ENCODE measurements at places on chromosomes 12 and 14.

GRCh38 chr12:64744422-64745258 lies 14.6 kb downstream of the GNS start:
- no peak for DNase-seq

DNA sequence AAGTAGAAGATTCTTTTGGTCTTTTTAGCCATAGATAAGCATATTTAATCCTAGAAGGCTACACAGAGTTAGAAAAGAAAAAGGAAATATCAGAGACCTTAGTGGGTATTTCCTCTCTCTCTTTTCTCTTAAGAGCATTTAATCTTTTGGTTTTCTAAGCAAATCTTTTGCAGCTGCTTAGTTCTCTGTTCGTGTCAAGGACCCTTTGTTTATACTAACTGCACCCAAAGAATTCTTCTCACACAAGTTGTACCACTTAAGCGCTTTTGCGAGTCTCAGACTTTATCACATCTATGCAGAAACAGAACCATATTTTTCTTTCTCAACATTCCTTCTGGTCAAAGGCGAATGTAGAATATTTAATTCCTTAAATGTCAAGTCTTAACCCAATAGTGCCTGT lies 17.9 kb upstream of the NID2 start:
- DNase-seq = no peak

GRCh38 chr12:62301799-62302133 lies 41.6 kb downstream of the USP15 start:
- DNase-seq = no peak

DNA sequence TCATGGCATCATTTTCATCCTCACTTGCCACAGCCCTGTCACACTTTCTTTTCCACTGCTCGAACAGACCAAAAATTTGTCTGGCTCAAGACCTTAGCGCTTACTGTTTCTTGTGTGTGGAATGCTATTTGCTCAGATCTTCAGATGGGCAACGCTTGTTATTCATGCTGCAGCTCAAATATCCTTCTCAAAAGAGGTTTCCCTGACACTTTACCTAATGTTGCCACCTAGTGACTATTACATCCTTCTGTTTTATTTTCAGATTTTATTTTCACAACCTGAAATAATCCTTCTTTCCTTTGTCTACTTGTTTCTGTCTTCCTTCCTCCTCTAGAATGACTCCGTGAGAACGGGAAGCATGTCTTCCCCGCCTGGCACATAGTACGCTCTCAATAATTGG lies 5.6 kb downstream of the FBXO33 start:
- DNase-seq = no peak

DNA sequence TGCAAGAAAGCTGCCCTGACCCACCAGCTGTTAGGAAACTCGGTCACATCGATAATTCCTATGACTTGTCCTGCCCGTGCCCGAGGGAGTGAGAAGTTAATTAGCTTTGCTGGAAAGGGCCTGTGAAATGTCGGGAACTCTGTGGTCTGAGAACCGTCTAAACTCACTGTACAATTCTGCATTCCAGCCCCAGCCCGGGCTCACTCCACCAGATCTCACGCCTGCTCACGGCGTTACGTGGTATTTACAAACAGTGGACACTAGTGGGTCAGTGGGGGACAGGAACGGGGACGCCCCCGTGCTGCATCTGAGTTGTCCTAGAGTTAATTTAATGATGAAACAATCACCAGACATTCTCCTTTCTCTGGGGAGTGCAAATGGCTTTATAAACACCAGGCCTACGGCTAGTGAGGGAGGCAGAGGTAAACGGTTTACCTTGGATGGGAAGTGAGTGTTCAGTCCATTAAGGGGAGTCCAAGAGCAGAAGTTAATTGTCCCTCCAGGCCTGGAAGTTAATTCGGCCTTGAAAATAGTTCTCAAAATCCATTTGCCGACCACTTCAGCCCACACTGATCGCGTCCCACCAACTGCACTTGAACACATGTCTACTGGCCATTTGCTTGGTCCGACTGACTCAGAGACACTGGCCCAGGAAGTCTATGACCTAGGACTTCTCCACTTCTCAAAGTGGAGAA lies 93.5 kb upstream of the MED13L start:
- no peak for DNase-seq

DNA sequence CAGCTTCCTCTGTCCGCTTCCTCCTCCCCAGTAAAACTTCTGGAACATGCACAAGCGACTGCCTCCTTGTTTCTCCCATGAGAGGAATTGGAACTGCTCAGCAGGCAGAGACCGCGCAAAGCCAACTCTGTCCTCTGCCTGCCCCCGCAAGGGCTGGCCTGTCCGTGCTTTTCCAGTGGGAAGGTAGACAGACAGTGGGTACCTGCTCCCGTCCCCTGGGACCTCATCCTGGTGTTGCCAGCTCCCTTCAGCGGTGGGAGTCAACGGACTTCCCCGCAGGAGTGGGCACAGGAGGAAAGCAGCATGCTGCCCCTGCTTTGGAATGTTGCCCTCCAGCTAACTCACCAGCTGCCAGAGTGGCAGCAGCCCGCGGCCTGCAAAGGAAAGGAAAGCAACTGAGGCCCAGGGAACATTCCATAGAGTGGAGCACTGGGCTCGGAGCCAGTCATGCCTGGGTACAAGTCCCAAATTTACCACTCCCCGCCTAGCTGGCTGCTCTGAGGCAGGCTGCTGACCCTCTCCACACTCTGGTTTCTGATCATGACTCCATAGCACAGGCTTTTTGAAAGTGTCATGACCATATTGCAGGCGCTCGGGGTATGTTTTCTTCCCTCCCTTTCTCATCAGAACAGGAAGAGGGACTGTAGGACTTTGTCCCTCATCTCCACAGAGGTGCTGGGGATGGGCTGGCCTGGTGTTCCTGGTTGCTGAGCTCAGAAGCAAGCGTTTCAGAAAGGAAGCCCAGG lies 89.2 kb upstream of the CLMN start:
- DNase-seq = no peak

DNA sequence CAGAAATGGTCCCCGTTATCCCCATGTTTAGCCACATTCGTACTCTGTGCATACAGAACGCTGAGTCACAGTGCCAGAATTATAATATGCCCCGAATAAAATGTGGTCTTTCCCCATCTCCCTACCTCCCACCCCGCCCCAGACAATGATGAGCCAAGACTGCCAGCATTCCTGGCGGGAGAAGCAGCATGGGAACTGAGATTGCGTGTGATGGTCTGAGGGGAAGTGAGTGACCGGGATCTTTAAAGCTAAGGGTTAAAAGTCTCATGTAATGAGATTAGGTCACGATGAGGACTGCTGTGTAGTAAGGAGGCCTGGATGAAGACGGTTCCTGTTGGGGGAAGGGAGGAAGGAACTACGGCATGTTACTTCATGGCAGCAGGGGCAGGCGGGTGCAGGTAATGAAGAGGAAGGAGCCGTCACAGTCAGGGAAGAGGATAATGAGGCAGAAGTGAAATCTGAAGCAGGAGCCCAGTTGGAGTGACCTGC lies 243.3 kb upstream of the FKBP4 start:
- no peak for DNase-seq

GRCh38 chr12:124626971-124627411 lies 59.6 kb upstream of the NCOR2 start:
- peak; percentile 80 for DNase-seq

Data from left forelimb (tissue), 1 donor.